ENCODE measurements at places on chromosomes 13 and 19. TPM values are rescaled to one million over a fixed set of nuclear protein-coding genes. Genes with fewer than 3 reads are reported as not detected.

ZNF426 gene
- 6.5 TPM for total RNA-seq

DNA sequence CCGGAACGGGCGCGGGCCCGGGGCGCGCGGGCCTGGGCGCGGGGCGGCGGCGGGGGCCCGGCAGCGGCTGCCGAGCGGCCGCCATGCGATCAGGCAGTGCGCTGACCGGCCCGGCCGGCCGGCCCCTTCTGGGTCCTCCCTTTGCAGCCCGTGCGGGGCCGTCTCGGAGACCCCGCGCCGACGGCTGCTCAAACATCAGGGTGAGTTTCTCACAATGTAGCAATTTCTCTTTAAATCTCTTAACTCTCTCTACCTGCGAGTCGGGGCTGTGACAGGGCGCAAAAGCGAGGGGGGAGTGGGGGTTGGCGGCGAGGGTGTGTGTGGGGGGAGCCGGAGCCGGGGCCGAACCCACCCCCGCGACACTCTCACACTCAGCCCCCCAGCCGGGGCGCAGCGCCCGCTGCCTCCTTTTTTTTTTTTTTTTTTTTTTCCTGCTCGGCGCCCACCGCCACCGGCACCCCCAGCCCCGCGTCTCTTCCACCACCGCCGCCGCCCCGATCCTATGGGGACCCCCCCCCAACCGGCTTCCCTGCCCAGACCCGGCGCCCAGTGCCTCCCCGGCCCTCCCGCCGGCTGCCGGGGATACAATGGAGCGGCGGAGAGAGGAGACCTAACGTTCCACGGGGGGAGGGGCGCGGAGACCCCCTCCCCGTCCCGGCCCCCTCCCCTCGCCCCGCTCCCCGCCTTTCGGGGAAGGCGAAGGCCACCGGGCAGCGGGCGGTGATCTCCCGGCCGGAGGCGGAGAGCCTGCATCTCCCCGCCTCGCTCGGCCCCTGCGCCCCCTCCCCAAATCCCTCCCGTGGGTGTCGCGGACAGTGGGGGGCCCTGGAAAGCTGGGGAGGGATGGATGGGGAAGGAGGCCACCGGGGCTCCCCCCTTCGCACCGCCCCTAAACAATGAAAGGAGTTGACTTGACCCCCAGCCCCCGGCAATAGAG, at the start of gene BICRA:
BICRA (plus strand) TSS at position 166 of the 937 bp plus-strand sequence. CDS start 64,441 bp downstream, outside the sequence.
- H3K4me1 ChIP-seq: peaks cover 28% of the 10 kb centered on the region
- peak; percentile 84 for DNase-seq
- H3K36me3 ChIP-seq: no peaks in the 10 kb centered on the region
- H3K4me3 ChIP-seq: peak within 1 kb of the TSS; percentile 92
- no peaks in the 10 kb centered on the region for H3K27me3 ChIP-seq
- H3K27ac ChIP-seq: peak within 1 kb of the TSS; percentile 98

- H3K27ac ChIP-seq: no peak overlapping the region
- DNase-seq: no peak
- H3K27me3 ChIP-seq: no peaks in the 10 kb centered on the region
- H3K36me3 ChIP-seq: no peaks in the 10 kb centered on the region
Measured at GRCh38 chr13:97743938-97744337, 209.5 kb upstream of the IPO5 start.

DNA sequence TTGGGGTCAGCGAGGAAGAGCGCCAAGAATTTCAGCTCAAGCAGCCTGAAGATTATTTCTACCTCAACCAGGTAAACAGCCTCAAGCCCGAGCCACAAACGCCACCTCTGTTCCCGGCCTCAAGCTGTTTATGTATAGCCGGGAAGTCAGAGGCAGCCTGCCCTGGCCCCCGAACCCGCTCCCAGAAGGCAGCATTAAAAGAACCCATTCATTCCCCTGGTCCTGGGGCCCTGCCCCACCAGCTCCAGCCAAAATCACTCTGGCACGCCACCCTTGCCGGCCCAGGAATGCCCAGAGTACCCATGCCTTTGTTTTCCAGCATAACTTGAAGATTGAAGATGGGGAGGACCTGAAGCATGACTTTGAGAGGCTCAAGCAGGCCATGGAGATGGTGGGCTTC, 61.2 kb upstream of the USE1 start:
- H3K4me3 ChIP-seq: no peak overlapping the region
- no peak for DNase-seq
- no peaks in the 10 kb centered on the region for H3K27me3 ChIP-seq
- H3K27ac ChIP-seq: no peak overlapping the region
- H3K4me1 ChIP-seq: no peaks in the 10 kb centered on the region
- H3K36me3 ChIP-seq: peaks cover 45% of the 10 kb centered on the region

DNA sequence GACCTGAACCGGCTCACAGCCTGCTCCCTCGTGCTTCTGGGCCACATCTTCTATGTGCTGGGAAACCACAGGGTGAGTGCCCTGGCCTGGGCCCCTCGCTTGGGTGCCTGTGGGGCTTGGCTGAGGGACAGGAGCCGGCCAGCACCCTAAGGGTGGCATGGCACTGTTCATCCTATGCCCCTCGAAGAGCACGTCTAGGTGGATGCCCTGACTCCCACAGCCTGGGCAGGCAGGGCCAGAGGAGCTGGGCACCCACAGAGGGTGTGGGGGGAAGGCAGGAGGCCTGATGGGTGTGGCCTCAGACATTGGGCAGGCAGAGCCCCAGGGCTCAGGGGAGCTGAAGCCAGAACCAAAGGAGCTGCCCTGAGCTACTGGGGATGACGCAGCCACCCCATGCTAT, 28.7 kb downstream of the MAU2 start:
- no peaks in the 10 kb centered on the region for H3K27me3 ChIP-seq
- H3K4me3 ChIP-seq: no peak overlapping the region
- H3K36me3 ChIP-seq: peaks cover 62% of the 10 kb centered on the region
